ENCODE measurements at places on chromosomes 3 and 15. TPM values are rescaled to one million over a fixed set of nuclear protein-coding genes. Genes with fewer than 3 reads are reported as not detected.

- no peaks in the 10 kb centered on the region for H3K36me3 ChIP-seq
- DNase-seq: no peak
- H3K27me3 ChIP-seq: peaks cover 3% of the 10 kb centered on the region
- H3K4me3 ChIP-seq: no peak overlapping the region
These were observed 17.6 kb upstream of the SLC41A3 start for GRCh38 chr3:126101521-126101982.

GRCh38 chr3:64133987-64134386 lies 91.3 kb downstream of the PRICKLE2 start:
- H3K4me3 ChIP-seq: no peak overlapping the region
- no peaks in the 10 kb centered on the region for H3K27me3 ChIP-seq
- no peaks in the 10 kb centered on the region for H3K36me3 ChIP-seq
- peaks cover 29% of the 10 kb centered on the region for H3K4me1 ChIP-seq
- H3K27ac ChIP-seq: no peak overlapping the region

Gene SLC24A5
- not detected for total RNA-seq

DNA sequence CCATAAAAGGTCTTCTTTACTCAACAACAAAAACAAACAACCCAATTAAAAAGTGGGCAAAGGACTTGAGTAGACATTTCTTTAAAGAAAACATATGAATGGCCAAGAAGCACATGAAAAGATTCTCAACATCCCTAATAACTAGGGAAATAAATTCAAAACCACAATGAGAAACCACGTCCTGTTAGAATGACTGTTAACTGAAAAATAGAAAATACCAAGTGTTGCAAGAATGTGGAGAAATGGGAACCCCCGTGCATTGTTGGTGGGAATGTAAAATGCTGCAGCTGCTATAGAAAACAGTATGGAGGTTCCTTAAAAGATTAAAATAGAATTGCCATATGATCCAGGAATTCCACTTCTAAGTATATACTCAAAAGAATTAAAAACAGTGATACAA lies 34.8 kb downstream of the NMNAT3 start:
- no peak overlapping the region for H3K27ac ChIP-seq
- no peak for DNase-seq
- no peaks in the 10 kb centered on the region for H3K36me3 ChIP-seq
- no peak overlapping the region for H3K4me3 ChIP-seq

Gene CADM2
- 233 TPM for total RNA-seq

DNA sequence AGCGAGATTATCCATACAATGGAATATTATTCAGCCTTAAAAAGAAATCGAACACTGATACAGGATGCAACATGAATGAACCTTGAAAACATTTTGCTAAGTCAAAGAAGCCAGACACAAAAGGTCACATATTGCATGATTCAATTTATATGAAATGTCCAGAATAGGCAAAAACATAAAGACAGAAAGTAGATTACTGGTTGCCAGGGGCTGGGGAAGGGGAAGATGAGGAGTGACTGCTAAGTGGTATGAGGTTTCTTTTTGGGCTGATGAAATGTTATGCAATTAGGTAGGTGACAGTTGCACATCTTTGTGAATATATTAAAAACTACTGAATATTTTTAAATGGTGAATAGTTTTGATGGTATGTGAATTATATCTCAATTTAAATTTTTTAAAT lies 38.3 kb downstream of the LRRFIP2 start:
- no peak overlapping the region for H3K27ac ChIP-seq
- peaks cover 1% of the 10 kb centered on the region for H3K27me3 ChIP-seq
- no peaks in the 10 kb centered on the region for H3K36me3 ChIP-seq
- H3K4me3 ChIP-seq: no peak overlapping the region
- H3K4me1 ChIP-seq: no peaks in the 10 kb centered on the region
- no peak for DNase-seq

GRCh38 chr15:91928675-91929074 lies 75.2 kb downstream of the SLCO3A1 start:
- no peak overlapping the region for H3K4me3 ChIP-seq
- no peaks in the 10 kb centered on the region for H3K27me3 ChIP-seq
- no peak overlapping the region for H3K27ac ChIP-seq
- H3K36me3 ChIP-seq: peaks cover under 1% of the 10 kb centered on the region
- DNase-seq: no peak

DNA sequence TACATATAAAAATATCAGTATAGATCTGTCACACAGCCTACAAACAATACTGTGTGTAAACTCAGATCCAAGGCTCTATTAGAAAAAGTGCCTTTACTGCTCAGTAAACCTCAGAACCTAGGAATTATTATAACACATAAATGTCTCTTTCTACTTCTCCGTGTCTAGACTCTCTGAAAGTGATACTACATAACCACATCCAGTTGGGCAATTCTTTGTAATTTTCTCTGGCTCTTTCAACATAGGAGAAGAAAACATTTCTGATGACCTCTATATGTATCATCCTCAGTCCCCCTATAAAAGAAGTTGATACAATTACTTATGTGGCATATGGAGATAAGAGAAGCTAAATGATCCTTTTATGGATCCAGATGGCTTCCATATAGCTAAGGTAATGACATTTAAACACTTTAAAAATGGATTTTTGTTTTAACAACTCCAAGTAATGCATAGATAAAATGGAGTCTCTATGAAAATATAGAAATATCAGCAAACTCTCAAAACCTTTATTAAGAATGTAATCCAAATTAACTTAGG lies 104.5 kb downstream of the LSAMP start:
- no peaks in the 10 kb centered on the region for H3K4me1 ChIP-seq
- no peaks in the 10 kb centered on the region for H3K27me3 ChIP-seq
- H3K4me3 ChIP-seq: no peak overlapping the region
- no peaks in the 10 kb centered on the region for H3K36me3 ChIP-seq
- DNase-seq: no peak

Gene SERINC4
- not detected for total RNA-seq

DNA sequence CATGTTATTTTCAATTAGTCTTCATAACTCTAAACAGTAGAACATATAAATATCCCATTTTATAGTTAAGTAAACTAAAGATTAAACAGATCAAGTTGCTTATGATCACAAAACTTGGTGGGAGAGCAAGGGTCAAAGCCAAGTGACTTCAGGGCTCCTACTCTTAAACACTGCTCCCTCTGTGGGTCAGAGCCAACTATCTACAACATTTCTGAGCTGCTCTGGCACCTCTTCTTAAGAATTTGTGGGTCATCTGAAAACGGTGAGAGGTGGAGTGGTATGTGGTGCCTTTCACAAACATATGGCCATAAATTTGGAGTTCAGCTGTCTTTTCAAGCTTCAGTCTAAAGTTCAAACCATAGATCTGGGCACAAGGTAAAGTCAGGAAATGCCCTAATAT lies 10.9 kb downstream of the ATG3 start:
- H3K36me3 ChIP-seq: no peaks in the 10 kb centered on the region
- no peak overlapping the region for H3K4me3 ChIP-seq
- H3K27ac ChIP-seq: no peak overlapping the region
- peaks cover 2% of the 10 kb centered on the region for H3K27me3 ChIP-seq
- no peak for DNase-seq

Gene NAALADL2
- 1.6 TPM for total RNA-seq

GRCh38 chr3:66602691-66603090 lies 101.9 kb upstream of the LRIG1 start:
- DNase-seq: no peak
- H3K4me1 ChIP-seq: no peaks in the 10 kb centered on the region
- H3K27ac ChIP-seq: no peak overlapping the region
- no peaks in the 10 kb centered on the region for H3K36me3 ChIP-seq

Gene IP6K2
- total RNA-seq: 182 TPM

DNA sequence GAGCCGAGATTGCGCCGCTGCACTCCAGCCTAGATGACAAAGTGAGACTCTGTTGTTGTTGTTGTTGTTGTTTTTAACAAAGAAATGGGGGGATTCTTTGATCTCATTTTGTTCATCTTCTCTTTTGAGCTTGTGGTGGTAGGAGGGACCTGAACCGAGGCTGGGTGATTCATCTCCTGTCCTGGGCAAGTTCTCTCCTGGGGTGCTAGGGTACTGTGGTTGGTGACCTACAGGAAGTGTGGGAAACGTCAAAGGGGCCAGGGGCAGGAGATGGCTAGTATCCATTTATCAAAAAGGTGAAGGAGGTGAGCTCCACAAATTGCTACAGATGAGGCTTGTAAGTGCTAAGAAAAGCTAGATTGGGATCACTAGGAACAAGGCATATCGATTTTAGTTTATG lies 14.3 kb downstream of the PPCDC start:
- H3K36me3 ChIP-seq: no peaks in the 10 kb centered on the region
- H3K4me3 ChIP-seq: no peak overlapping the region
- peaks cover 2% of the 10 kb centered on the region for H3K27me3 ChIP-seq
- no peak overlapping the region for H3K27ac ChIP-seq

GRCh38 chr3:185733980-185734724 lies 90.7 kb downstream of the IGF2BP2 start:
- no peak overlapping the region for H3K27ac ChIP-seq
- H3K27me3 ChIP-seq: no peaks in the 10 kb centered on the region
- peaks cover 11% of the 10 kb centered on the region for H3K4me1 ChIP-seq
- H3K4me3 ChIP-seq: no peak overlapping the region

- no peaks in the 10 kb centered on the region for H3K36me3 ChIP-seq
- no peak for DNase-seq
- H3K27ac ChIP-seq: no peak overlapping the region
- no peaks in the 10 kb centered on the region for H3K27me3 ChIP-seq
- no peaks in the 10 kb centered on the region for H3K4me1 ChIP-seq
These were observed 16.7 kb downstream of the MIX23 start for GRCh38 chr3:122366379-122366749.

DNA sequence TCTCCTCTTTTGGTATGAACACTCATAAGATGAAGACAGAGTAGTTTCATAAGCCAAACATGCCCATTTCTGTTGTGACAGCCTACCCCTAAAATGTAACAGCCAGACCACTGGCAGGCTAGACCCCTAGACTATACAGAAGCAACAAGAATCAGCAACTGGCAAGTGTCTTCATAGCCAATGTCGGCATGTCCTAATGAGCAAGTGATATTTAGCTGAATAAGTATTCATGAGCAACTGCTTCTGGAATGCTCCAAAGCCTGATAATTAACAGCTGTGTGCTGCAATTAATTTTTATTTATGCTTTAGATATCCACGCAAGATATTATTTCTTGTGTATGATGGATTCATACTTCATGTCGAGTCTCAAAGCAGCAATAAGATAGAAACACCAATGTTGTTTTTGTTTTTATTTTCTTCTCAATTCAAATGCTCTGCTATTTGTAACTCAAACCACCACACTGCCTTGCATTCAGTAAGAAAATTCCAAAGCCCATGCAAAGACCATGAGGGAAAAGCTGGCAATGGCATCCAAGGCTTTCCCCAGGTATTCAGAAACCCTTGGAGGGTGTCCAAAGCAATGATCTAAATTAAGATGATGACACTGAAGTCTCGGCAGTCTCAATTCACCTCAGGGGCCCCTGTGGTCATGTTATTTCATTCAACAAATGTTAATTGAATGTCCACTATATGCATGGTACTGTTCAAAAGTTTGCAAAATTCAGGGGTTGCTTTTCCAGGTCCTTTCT lies 167.7 kb upstream of the NECTIN3 start:
- DNase-seq: no peak
- H3K27ac ChIP-seq: no peak overlapping the region
- H3K27me3 ChIP-seq: no peaks in the 10 kb centered on the region
- no peaks in the 10 kb centered on the region for H3K36me3 ChIP-seq
- no peaks in the 10 kb centered on the region for H3K4me1 ChIP-seq

GRCh38 chr15:96417760-96418130 lies 87.2 kb downstream of the NR2F2 start:
- DNase-seq: no peak
- H3K4me1 ChIP-seq: no peaks in the 10 kb centered on the region
- H3K27me3 ChIP-seq: peaks cover 30% of the 10 kb centered on the region

Data from glutamatergic neuron (in vitro differentiated cells).